ENCODE measurements at places on chromosomes 2 and 18.
A peak's percentile ranks its signal among the peaks of the same experiment; 100 is the strongest.

DNA sequence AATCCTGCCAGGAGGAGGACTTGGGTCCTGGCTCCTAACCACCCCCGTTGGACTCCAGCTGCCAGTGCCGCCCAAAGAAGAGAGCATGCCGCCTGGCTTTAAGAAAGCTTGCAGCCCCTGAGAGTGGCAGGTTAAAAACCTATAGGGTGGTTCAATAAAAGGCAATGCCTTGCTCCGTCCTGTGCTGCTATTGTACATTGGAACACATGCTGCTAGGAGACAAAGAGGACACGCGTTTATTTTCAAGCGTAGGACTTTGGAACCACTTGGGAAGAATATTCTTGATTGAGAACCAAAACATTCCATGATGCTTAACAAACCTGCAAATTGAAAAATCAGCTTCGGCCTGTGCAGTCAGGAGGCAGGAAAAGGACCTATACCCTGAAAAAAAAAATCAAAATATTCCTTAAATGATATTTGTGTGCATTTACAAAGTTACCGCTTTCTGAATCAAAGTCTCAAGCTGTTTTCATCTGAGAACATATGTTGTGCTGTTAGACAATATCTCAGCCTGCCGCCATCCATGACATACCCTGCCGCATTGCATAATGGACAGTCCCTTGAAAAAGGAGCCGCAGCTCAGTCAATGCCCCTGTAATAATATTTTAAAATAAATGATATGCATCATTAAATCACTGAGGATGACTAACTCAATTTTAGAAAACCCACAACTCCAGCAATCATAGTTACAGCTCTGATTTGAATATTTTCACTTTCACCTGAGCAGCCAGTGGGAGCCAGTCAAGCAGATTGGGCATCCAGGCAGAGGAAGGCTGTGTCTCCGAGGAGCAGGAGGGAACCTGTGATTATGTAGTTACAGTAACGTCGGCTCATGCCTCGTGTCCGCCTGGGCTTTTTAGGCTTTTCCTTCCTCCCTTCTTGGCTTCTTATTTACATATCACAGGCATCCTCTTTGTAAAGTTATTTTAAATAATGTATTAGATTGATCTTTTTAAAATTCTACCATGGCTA lies 805.6 kb upstream of the FANCL start:
- DNase-seq, result no peak

GRCh38 chr18:79484661-79485621 lies 89.2 kb downstream of the NFATC1 start:
- DNase-seq, result peak; percentile 8

GRCh38 chr2:43265421-43265820 lies 39.0 kb upstream of the ZFP36L2 start:
- DNase-seq, result no peak

- peak; percentile 31 for DNase-seq
Measured at GRCh38 chr2:159086342-159086741, 117.9 kb downstream of the TANC1 start.

- DNase-seq, result no peak
Measured at GRCh38 chr2:190459881-190460280, 51.7 kb downstream of the MFSD6 start.

DNA sequence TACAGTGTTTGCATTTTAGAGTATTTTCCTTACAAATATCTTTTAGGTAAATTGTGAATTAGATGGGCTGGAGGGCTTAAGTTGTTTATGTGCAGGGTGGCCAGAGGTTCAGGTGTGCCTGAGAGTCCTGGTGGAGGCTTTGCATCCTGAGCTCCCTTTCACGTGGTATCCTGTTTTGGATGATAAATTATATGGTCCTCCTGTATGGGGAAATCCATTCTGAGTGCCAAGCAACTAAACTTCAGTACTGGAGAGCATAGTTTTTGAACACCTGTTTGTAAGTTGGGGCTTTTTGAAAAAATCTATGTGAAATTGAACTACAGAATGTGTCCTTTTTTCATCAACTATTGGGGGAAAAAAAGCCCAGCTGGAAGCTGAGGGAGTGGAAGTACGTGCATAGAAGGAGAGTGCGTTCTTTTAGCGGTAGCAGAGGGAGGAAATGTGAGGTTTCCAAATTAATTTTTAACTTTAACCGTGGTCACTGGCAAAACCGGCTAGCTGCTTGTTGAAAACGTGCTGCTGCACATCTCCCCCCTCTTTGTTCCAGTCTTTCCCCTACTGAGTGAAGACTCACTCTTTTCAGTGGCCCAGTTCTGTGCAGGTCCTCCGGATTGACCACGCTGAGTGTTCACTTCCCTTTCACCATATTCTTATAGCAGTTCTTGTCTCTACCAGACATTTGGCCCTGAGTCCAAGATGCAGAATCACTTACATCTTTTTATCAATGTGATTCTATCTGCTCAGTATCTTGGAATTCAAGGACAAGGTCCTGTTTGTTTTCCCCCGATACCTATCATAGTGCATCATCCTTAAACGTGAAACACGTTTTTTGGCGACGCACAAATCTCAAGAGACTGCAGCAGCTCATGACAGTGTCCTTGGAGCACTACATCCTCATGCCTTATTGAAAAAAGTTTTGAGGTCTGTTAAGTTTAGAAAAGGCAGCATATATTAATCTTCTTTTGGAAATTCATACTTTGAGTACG lies 15.3 kb downstream of the CNOT11 start:
- no peak for DNase-seq

DNA sequence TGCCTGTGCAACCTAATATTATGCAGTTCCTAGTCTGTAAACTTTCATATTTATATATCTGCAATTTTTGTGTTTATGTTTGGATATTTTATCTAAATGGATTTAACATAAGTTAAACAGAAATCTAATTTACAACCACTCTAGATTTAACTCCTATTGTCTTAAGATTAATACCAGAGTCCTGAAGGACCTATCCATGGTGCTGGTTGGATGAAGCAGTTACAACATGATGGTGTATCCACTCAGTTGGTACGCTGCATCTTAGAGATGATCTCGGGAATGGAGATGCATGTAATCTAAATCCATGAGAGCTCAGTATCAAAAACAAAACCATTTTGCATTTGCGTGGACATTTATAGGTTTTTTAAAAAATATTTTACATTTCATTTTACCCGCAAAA lies 745.9 kb upstream of the SLC8A1 start:
- no peak for DNase-seq

DNA sequence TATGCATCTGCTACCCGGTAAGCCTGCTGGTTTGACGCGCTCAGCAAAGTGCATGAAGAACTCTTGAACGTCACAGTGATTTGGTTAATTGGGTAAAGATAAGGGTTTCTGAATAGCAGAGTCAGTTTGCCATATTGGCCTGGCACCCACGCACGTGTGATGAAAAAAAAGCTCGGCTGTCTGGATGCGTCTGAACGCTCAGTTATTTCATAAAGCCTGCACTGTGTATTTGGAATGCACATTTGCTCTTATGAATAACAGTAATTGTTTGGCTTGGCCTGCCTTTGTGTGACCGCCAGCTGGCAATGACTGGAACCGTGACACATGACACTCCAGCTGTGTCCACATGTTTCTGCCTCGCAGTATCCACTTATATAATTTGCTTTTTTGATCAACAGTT lies 129.2 kb upstream of the MEIS1 start:
- DNase-seq, result peak; percentile 26

GRCh38 chr18:46814399-46814798 lies 57.5 kb upstream of the ST8SIA5 start:
- DNase-seq, result no peak

DNA sequence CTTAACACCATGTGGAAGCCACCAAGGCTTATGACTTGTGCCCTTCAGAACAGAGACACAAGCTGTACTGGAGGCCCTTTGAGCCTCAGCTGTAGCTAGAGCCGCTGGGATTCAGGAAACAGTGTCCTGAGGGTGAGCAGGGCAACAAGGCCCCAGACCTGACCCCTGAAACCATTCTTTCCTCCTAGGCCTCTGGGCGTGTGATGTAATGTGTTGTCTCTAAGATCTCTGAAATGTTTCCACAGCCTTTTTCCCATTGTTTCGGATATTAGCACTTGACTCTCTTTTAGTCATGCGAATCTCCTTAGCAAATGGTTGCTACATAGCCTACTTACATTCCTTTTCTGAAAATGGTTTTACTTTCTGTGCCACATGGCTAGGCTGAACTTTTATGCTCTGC lies 114.9 kb downstream of the CD8B2 start:
- DNase-seq, result no peak

Data from left colon (tissue), 2 donors.